ENCODE measurements at places on chromosomes 3 and 15. TPM values are rescaled to one million over a fixed set of nuclear protein-coding genes. Genes with fewer than 3 reads are reported as not detected.

GRCh38 chr3:197686899-197687298, 49.8 kb downstream of the RUBCN start:
- H3K36me3 ChIP-seq: peaks cover 41% of the 10 kb centered on the region
- no peak for DNase-seq
- H3K4me3 ChIP-seq: no peak overlapping the region
- H3K27me3 ChIP-seq: no peaks in the 10 kb centered on the region
- H3K27ac ChIP-seq: no peak overlapping the region

DNA sequence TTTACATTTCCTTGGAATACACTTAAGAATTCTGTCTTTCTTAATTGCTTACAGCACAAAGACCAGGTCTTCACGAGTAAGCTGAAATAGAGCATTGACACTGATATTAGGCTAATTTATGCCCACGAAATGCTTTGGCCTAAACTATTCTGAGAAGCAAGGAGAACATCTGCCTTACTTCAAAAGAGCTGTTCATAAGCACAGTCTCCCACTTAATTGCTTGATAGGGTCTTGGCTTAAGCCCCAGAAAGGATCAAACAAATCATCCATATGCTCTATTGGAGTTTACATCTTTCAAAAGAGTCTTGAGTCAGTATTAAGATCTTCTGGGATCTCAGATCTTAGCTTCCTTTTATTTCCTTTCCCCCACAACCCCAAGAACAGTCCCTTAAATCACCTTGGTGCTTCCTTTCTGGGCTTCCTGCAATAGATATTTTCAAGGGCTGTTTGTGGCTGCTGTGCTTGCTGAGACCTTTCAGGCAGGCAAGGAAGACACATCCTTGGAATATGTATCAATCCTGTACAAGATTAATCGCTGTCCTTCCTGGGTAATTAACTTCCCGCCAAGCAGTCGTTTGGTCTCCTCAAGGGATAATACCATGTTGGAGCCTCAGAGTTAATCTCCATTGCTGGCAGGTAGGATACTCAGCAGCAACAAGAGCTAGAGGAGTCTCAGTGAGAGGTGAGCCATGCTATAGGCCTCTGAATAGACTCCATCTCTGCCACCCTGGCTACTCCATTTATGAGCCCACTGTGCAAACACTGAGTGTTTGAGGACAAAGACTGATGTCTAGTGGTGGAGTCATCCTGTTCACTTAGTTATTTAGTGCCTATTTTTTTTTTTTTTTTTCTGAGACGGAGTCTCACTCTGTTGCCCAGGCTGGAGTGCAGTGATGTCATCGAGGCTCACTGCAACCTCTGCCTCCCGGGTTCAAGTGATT, 37.1 kb downstream of the TMEM158 start:
- no peak overlapping the region for H3K4me3 ChIP-seq
- no peaks in the 10 kb centered on the region for H3K27me3 ChIP-seq
- peaks cover 15% of the 10 kb centered on the region for H3K4me1 ChIP-seq
- DNase-seq: no peak
- no peaks in the 10 kb centered on the region for H3K36me3 ChIP-seq

DISP2 gene
- total RNA-seq: 1.8 TPM

REC114 gene
- total RNA-seq: not detected

PP2D1 gene
- not detected for total RNA-seq

Data from MCF 10A (cell line).